Globus pallidus (tissue), 1 donor: ENCODE measurements at places on chromosomes 4 and X.

GRCh38 chr4:38017609-38018008, 57.4 kb downstream of the PTTG2 start:
- DNase-seq, result no peak

DNA sequence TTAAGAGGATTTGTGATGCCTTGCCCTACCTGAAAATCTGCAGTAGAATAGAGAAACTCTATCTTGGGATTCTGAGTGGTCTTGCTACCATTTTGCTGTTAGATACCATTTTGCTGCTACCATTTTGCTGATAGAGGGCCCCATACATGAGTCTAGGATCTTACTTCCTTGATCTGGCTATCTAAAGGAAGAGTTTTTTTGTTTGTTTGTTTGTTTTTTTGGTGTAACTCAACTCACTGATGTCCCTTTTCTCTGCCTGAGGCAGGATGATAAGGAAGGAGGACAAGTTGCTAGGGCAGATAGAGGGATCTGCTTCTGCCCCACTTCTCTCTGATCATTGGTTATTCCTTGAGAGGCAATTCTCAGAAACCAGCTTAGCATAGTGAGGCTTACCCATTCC, 31.0 kb downstream of the XK start:
- DNase-seq, result no peak

GRCh38 chr4:18611026-18611425, 589.5 kb upstream of the LCORL start:
- DNase-seq, result no peak

DNA sequence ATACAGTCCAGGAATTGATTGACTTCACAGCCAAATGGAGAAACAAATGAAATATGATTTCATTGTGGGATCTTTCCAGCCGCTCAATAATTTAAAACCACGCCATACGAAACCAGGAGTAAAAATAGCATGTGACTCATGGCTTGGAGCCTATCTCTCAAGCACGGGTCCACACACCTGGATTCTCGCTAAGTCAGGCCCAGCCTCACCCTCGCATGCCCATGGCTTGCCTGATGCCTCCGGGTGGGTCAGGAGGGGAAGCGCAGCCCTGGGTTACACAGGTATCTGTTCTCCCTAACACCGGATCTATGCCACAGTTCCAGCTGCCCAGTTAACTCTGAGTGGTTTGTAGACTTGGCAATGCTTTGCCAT, 5.6 kb upstream of the ABLIM2 start:
- no peak for DNase-seq

- DNase-seq, result peak; percentile 5
Measured at GRCh38 chr4:139329665-139330200, 27.5 kb upstream of the NDUFC1 start.

DNA sequence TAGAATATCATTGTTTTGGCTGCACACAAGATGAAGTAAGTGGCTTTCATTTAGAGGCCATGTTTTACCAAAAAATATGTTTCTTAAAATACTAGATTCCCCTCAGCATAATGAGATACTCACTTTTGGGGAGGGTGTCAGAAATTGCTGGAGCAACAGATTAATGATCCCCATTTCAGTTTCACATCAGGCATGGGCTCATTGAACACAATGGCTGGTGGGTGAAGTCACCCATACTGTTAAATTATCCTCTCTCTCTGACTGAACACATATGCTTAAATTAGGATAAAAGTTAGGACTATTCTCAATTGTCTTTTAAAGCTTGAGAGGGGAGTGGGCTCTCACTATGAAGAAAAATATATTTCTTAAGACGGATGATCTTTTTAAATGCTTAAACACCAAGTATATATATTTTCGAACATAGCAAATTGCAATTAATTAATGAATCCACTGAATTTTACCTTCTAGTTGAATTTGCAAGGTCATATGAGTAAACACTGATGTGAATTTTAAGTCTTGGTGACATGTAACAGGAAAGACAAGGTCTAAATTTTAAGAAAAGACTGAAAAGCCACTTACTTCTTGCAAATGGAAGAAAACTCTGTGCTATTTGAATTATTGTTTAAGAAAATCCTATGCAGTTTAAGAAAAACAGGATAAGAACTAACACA, 2.5 kb downstream of the GPM6A start:
- DNase-seq, result no peak

DNA sequence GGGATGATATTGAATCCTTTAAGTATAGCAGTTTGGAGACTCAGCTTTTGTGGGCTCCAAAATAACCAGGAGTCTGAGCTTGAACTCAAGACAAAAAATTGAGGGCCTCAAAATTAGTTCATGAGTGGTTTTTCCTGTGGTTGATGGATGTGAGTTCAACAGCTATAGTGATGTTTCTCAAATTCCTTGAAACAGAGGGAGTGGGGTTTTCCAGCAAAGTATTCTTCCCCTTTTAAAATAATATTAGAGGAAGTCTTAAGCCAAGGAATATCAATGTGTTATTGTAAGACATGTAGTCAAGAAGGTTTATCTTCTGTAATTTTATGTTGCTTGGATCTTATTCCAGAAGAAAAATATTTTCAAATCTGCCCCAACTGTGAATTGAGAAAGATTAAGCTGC, 10.6 kb downstream of the OTC start:
- DNase-seq, result no peak

DNA sequence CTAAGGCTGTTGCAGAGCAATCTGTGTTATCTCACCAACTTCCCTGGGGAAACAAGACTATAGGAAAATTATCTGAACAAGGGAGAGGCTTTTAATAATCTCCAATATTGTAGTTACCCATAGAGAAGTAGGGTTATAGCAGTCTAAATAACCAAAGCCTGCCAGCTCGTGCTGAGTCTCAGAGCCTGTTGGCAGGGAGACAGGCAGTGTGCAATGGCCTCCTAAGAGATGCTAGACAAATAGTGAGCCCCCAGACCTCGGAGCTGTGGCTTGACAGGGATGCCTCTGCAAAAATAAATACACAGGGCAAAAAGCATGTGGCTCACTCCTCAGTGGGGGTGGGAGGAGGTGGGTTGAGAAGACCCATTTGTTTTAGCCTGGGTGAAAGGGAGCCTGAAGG, 76.7 kb downstream of the DGKK start:
- no peak for DNase-seq

DNA sequence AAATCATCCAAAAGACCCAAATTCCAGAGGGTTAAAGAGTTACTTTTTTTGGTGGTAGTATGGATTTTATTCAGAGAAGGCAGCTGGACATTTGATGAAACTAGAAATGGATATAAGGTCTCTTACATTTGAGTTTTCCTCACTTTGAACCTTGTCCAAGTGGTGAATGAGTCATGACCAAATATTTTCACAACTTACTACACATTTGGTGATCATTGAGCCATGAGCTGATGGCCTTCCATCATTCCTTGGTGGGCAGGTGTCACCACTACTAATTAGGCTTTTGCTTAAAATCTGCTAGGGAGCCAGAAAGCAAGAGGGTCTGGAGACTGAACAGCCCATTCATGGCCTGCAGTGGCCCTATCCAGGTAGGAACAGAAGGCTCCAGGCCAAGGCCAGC, 620.2 kb upstream of the INTU start:
- no peak for DNase-seq

DNA sequence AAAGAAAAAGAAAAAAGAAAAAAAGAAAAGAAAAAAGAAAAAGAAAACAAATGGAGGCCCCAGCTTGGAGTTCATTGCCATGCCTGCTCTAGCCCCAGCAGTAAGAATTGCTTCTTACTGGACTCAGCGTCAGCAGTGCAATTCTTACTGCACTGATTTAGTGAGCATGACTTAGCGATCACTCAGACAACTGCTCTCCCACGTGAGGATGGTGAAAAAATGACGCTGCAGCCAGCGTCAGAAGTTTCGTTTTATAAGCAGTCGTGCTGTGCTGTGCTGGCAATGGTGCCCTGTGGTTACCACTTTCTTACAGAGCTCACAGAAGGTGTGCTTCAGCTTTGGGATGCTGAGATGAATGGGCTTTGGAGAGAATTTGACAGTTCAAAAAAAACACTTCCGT, 68.3 kb upstream of the DDX3X start:
- peak; percentile 18 for DNase-seq

GRCh38 chr4:56804551-56804950, 16.9 kb downstream of the SPINK2 start:
- DNase-seq, result no peak

DNA sequence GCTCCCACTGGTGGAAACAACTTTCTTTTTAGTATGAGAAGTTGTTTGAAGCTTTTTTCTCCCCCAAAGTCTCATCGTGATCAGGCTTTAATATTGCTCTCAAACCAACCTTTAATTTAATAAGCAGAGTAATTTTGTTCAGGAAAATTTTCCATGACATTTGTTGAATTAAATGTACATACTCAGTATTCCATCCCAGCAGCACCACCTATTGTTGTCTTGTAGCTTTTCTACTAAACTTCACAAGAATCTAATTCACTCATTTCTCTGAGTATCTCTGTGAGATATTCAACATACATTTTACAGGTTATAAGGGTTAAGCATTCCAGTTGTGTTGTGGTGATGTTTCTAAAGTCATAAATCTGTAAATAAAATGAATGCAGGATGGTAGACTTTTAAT, 218.3 kb upstream of the HAND2 start:
- no peak for DNase-seq

DNA sequence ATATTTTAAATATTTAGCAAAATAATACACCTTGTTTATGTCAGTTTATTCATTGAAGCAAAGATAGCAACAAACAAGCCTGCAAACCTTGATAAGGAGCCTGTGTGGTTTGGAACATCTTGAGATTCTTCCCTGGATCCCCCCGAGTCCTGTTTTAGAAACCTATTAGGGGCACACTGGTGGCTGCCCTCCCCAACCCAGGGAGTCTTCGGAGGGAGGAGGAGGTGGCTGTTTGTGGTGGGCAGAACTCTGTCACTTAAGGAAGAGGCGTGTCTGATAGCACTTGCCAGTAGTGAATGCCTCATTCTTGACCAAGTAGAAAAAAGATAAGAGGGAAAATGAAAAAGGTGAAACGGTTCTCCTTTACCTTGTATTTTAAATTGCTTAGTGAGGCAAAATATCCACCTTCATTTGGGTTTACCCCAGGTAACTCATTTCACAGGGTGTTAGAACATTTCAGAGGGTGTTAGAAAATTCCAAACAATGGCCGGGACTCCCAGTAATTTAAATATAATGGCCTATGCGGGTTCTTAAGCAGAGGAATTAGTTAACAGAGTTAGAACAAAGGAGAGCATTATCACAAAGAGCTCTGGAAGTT, 10.4 kb downstream of the KIT start:
- no peak for DNase-seq

- no peak for DNase-seq
Measured at GRCh38 chrX:134115270-134115669, 121.7 kb upstream of the CCDC160 start.

DNA sequence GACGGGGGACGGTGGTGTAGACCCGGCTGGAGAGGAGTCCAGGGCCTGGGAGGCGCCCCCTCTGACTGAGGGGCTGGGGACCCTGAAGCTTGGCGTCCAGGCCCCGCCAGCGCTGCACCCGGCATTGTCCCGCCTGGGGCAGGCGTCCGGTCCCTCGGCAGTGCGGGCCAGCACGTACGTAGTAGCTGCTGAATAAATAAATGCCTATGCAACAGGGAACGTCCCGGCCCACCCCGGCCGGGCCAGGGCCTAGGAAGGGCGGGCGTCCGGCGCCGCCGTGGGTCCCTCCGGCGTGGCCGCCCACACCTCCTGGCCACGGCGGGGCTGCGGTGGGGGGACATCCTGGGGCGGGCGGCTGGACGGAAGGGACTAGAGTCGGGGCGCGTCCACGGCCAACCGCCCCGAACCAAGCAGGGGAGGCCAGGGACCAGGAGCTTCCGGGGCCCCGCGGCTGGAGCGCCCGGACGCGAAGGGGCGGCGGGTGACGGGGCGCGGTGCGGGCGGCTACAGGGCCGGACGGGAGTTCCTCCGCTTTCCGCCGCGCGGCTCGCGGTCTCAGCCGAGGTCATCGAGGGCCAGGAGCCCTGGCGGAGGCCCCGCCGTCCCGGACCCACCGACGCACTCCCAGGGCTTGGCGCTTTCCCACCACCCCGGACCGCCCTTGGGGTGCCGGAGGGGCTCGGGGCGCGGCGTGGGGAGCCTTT, 886 bp upstream of the WWC2 start:
- no peak for DNase-seq

GRCh38 chr4:114277690-114278089, 298.2 kb upstream of the ARSJ start:
- no peak for DNase-seq

GRCh38 chr4:37220685-37221084, 23.9 kb upstream of the NWD2 start:
- DNase-seq, result no peak

DNA sequence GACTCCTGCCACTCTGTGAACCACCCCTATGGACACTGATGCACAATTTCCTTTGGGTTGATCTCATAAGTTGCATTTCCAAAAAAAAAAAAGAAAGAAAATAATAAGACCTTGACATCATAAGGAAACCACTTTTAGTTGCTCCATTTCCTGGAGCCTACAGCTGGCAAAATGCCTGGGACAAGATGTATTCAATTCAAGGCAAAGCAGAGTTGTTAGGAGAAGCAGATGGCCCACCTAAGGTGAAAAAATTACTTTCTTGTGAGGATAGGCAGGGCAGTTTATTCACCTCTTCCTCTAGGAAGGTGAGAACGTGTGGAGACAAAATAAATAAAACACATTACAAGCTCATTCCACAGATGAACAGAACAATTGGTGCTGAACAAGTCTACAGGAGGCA, 14.1 kb upstream of the SCRG1 start:
- DNase-seq, result no peak

DNA sequence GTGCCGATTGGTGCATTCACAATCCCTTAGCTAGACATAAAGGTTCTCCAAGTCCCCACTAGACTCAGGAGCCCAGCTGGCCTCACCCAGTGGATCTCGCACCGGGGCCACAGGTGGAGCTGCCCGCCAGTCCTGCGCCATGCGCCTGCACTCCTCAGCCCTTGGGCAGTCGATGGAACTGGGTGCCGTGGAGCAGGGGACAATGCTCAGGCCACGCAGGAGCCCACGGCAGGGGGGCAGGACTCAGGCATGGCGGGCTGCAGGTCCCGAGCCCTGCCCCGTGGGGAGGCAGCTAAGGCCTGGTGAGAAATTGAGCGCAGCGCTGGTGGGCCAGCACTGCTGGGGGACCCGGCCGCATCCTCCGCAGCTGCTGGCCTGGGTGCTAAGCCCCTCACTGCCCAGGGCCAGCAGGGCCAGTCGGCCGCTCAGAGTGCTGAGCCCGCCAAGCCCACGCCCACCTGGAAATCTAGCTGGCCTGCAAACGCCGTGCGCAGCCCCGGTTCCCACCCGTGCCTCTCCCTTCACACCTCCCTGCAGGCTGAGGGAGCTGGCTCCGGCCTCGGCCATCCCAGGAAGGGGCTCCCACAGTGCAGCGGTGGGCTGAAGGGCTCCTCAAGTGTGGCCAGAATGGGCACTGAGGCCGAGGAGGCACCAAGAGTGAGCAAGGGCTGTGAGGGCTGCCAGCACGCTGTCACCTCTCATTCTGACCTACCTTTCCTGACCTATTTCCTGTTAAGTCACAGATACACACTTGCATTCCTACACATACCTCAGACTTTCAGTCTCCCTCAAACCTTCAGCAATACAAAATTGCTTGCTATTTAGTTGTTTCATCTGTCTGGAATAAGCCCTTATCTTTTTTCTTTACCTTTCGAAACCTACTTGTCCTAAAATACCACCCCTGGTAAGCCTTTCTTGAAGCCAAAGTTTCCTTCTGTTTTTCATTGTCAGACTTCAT, 20.7 kb downstream of the UBE2K start:
- DNase-seq, result no peak
